BJ (cell line): ENCODE measurements at places on chromosomes 5 and 9. TPM values are rescaled to one million over a fixed set of nuclear protein-coding genes. Genes with fewer than 3 reads are reported as not detected.
A peak's percentile ranks its signal among the peaks of the same experiment; 100 is the strongest.

DNA sequence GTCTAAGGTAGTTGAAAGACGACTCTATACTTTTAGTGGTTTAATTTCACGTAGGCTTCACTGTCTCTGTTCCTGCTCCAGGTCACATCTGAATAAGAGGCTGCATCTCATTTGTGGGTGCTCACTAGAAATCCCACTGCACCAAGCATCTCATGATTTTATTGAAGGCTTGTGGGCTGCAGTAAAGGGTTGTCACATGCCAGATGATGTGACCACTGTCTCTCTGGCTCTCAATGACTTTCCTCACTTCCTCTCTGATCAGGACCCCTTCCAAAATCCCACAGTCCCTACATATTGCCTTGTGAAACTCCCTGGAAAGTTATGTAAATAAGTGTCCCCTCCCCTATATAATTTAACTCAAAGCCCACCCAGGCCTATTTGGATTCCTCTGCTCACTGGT lies 8.9 kb upstream of the ZCCHC10 start:
- no peak for DNase-seq

DNA sequence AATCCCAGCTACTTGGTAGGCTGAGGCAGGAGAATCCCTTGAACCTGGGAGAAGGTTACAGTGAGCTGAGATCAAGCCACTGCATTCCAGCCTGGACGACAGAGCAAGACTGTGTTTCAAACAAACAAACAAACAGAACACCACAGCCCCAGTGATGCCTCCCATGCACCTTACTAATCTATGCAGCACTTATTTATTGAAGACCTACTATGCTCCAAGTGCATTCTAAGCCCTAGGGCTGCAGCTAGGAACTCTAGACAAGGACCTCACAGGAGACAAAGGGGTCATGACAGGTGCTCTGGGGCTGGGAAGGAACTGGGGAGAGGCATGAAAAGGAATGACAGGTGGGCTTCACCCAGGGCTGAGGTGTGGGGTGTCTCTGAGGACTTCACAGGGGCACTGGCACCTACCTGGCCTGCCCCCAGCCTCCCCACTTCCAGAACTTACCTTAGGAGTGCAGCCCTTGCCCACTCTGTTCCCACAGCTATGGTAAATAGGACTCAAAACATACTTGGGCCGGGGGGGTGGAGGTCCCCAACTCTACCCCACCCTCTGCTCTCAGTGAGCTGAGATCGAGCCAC lies 69.4 kb downstream of the C9orf50 start:
- DNase-seq, result no peak

Gene LCN9
- polyA plus RNA-seq, result not detected in 2 replicates

Gene ST6GALNAC4
- polyA plus RNA-seq, result 21.4 and 35.5 TPM in 2 replicates

Gene HRCT1
- polyA plus RNA-seq, result 0.47 and 0.93 TPM in 2 replicates

DNA sequence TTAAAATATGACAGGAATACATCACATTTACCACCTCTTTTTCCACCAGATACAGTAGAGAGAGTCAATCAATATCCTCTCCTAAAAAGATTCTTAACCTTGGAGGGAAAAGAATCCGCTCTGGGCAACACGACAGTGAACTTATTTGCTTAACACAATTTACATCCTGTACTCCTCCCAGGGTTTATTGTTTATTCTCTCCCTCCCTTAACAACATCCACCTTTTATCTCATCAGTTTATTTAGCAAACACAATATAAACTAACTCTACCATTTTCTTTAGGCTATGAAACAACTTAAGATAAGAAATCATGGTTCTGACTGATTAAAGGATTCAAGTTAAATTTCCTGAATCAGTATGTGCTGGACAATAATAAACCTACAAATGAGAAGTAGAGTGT lies 50.9 kb downstream of the CERT1 start:
- no peak for DNase-seq

- DNase-seq, result no peak
These were observed 140.9 kb downstream of the SAXO1 start for GRCh38 chr9:18891946-18892670.

DNA sequence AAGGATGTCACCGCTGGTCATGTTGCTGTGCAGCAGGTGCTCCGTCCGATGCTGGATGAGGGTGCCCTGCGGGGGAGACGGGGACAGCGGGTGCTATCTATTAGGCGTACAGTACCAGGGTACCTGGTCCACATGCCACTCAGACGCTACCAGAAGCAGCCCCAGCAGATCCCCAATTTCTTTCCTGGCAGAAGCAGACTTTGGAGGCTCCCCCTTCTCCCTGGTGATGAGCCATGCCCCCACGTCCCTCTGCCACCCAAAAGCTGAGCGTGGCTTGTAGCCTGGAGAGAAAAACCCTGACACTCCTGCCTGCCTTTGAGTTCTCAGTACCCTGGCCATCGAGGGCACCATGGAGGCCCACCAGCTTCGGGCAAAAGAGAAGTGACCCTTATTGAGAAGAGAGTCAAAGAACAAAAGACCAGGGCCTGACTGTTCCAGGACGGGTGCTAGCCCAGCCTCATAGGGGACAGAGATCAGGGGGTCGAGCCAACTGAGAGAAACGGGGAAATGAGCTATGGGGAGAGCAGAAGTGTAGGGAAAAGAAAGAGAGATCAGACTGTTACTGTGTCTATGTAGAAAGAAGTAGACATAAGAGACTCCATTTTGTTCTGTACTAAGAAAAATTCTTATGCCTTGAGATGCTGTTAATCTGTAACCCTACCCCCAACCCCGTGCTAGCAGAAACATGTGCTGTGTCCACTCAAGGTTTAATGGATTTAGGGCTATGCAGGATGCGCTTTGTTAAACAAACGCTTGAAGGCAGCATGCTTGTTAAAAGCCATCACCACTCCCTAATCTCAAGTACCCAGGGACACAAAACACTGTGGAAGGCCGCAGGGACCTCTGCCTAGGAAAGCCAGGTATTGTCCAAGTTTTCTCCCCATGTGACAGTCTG lies 62.0 kb upstream of the ZNF354B start:
- DNase-seq, result no peak

- no peak for DNase-seq
These were observed 379.1 kb downstream of the DMRT2 start for GRCh38 chr9:1429297-1429696.

DNA sequence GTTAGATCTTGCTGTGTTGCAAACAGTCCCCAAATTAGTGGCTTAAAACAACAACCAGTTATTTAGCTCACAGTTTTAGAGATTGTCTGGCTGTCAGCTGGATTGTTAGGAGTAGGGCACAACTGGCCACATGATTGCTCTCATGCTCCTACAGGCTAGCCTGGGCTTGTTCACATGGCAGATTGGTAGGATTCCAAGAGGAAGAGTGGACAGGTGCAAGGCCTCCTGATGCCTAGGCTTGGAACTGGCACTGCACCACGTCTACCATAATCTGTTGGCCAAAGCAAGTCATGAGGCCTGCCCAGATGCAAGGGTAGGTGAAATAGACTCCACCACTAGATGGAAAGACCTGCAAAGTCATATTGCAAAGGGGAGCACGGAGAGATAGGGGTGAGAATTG lies 76.4 kb downstream of the ACER2 start:
- no peak for DNase-seq

DNA sequence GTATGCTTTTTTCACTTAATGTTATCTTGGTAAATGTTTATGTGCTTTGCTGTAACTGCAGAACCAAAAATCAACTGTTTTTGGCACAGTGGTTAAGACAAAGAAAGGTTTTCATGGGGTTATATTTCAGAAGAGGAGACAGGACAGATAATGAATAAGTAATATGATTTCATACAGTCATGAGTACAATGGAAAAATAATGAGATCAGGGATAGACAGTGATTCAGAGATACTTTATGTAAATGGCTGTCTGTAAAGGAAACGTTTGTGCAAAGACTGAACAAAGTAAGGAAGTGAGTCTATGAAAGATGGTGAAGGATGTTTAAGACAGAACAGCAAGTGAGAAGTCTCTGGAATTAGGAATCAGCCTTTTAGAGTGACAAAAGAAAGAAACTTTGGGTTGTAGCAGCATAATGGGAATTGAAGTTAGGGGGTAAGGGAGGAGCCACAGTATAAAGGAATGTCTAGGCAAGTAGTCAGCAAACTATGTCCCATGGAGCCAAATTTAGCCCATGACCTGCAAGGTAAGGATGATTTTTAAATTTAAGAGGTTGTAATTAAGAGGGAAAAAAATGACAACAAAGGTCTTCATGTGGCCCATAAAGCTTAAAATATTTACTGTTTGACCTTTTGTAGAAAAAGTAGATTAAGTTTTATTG lies 55.0 kb downstream of the TNPO1 start:
- no peak for DNase-seq

GRCh38 chr5:147559749-147560148 lies 49.9 kb upstream of the DPYSL3 start:
- no peak for DNase-seq

DNA sequence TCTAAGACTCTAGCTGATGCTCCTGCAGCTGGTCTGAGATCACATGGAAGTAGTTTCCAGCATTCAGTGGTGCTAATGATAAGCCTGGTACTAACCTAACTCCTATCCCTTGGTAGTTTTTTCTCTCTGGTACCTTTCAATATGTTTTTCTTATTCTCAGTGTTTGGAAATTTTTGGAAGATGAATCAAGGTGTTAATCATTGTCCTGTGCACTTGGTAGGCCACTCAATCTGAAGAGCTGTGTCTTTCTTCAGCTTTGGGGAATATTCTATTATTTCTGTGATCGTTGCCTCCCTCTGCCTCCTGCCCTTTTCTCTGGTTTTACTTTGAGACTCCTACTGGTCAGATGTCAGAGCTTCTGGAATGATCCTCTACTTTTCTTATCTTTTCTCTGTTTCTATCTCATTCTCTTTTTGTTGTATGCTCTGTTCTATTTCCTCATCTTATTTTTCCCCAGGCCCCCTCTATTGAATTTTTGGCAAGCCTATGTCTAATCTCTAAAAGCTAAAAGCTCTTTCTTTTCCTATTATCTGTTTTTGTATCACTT lies 136.8 kb downstream of the APBA1 start:
- no peak for DNase-seq

Gene GABRA6
- polyA plus RNA-seq, result not detected in 2 replicates

DNA sequence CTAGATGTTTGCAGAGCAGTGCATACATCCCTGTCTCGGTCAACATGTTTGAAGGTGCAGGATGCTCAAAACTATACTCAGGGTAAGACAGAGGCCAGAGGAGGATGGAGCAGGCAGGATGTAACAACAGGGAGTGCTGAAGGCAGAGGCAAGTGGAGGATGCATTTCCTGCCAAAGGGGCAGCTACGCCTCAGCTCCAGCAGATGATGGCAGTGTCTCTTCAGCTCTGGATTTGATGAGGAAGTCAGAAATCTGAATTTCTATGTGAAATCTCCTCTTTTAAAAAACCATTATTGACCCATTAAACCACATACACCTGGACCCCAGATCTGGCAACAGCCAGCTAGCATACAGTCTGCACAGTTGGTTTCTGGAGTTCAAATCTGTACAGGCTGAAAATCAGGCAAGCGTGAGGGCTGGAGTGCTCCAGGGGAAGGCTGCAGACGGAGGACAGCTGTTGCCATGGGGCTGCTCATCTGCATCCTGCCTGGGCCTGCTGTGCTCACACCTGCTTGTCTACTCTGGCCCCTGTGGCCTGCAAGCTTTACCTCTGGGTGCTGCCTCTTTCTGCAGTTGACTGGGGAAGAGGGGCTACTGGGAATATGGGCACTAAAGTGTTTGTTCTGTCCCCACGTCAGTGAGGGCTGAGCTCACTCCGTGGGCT lies 152.9 kb upstream of the SLC28A3 start:
- no peak for DNase-seq

- peak; percentile 75 for DNase-seq
These were observed 250.0 kb downstream of the NR3C1 start for GRCh38 chr5:143153332-143154119.

Gene KDM3B
- polyA plus RNA-seq, result 20.4 and 21.2 TPM in 2 replicates

DNA sequence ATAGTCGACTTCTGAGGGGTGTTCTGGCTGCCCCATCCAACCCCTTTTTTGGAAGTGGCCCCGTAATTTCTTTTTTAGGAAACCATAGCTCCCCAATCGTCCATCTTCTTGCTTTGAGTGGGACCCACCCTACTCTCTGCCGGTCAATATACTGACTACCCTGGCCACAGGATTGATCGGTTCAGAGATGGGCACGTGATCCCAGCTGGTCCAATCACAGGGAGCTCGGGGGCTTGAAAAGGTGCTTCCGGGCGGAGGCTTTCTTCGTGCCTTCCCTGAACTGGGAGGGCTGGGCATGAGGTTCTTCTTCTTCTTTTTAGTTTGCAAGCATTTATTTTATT lies 78.7 kb upstream of the SH3PXD2B start:
- DNase-seq, result no peak

Gene INSL4
- not detected in 2 replicates for polyA plus RNA-seq
